ENCODE measurements at places on chromosomes 3 and 15.

- no peak for DNase-seq
These were observed 664.7 kb downstream of the MECOM start for GRCh38 chr3:168998792-168999191.

DNA sequence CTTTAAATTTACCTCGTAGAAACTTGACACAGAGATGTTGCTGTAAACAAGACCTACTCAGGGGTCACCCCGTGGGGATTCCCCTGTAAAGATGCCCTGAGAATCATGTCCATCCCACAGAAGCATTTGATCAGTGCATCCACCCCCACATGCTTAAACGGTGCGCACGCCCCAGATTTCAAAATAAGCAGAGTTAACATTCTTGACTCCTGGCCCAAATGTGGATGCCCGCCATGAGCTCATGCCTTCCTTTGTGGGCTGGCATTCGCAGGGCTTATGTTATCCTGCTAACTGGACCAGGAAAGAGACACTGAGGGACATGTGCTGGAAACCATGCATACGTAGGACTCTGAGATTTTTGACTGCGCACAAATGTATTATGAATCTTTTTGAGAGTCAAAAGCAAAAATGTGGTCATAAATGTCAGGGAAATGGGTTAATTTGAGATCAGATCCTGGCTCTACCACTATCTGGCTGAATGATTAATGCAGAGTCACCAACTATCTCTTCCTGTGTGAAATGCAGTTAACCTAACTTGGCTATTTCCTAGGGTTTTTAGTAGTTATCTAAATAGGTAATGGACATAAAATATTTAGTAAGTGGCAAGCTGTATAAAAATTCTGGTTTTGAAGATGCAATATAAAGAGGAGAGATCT lies 9.1 kb upstream of the TP63 start:
- DNase-seq = no peak

GRCh38 chr3:141321109-141321497 lies 47.2 kb upstream of the ZBTB38 start:
- DNase-seq = no peak

GRCh38 chr15:92112711-92113110 lies 259.2 kb downstream of the SLCO3A1 start:
- DNase-seq = no peak

DNA sequence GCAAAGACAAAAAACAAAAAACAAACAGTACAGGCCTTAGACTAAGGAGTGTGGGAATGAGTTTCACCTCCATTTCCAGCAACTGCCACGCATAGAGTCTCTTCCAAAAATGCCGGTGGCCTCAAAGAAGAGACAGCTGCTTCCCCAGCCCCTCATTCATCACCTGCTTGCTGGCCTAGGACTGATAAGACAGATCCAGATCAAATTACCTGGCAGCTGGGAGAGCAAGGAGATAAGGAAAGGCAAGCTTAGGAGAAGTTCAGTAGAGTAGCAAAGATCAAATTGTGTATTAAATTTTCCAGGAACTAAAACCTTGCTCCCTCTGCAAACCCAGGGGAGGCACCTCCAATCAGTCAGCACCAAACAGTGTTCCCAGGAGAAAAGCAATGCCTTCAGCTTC lies 325.8 kb upstream of the CTNNB1 start:
- DNase-seq = no peak

GRCh38 chr15:51349156-51349844 lies 7.8 kb downstream of the GLDN start:
- no peak for DNase-seq
